ENCODE measurements at places on chromosomes 7 and 10.
A peak's percentile ranks its signal among the peaks of the same experiment; 100 is the strongest.

- DNase-seq = no peak
Measured at GRCh38 chr10:129946859-129947258, 17.2 kb downstream of the EBF3 start.

DNA sequence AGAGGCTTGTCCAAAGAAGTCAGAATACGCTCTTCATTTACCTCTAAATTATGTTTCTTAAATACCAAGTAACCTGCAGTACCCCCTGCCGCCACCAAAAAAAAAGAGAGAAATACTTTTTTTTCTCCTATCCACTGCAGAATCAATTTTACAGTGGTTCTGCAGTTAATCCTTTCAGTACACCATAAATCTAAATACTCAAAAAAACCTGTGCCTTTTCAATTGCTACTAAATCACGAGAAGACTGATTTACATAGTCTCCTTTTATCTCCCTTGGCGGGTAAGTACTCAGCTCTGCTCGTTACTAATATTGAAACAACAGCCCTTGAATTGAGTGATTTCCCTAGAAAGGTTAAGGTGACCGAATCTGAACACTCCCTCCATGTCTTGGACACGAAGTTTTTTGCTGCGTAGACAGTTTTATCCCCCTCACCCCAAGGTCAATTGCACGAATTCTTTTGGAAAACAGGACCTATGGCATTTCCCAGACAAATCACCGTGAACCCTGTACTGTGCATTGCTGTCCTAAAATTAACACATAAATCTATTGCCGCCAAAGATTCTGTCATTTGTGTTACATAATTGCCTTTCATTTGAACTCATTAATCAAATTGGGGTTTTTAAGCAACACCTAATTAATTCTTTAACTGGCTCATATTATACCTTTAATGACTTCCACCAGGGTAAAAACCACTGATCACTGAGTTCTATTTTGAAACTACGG is 512 bp upstream of the VIM start:
- no peak for DNase-seq

DNA sequence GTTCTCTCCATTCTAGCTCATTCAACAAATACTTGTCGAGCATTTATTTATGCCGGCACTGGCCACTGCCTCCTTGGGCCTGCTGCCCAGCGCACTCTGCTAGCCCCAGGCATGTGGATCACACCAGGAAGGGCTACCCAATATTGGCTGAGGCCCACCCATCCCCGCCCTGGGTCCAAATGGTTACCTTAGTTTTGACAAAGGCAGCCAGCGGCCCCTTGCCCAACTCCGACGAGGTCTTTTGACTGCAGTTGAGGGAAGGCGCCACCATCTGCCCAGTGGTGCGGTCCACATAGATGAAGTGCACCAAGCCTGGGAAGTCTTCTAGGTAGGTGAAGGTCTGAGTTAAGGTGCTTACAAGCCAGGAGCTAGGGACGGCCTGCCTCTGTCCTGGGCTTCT is 7.2 kb upstream of the PYROXD2 start:
- no peak for DNase-seq

DNA sequence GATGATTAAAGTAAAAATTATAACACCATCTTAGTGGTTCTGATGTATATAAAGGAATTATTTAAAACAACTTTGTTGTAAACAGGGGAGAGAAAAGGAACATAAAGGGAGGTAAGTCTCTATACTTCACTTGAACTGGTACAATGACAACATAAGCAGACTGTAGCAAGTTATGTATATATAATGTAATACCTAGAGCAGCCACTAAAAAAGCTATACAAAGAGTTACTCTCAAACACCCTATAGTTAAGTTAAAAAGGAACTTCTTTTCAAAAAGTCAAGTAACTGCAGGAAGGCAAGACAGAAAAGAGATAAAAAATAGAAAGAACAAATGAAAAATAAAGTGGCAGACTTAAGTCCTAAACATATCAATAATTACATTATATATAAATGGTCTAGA is 82.3 kb downstream of the ZNF503 start:
- DNase-seq = no peak

- peak; percentile 72 for DNase-seq
Measured at GRCh38 chr7:32616625-32617024, 121.3 kb downstream of the AVL9 start.

GRCh38 chr10:58291538-58292174 is 22.7 kb downstream of the CISD1 start:
- no peak for DNase-seq

DNA sequence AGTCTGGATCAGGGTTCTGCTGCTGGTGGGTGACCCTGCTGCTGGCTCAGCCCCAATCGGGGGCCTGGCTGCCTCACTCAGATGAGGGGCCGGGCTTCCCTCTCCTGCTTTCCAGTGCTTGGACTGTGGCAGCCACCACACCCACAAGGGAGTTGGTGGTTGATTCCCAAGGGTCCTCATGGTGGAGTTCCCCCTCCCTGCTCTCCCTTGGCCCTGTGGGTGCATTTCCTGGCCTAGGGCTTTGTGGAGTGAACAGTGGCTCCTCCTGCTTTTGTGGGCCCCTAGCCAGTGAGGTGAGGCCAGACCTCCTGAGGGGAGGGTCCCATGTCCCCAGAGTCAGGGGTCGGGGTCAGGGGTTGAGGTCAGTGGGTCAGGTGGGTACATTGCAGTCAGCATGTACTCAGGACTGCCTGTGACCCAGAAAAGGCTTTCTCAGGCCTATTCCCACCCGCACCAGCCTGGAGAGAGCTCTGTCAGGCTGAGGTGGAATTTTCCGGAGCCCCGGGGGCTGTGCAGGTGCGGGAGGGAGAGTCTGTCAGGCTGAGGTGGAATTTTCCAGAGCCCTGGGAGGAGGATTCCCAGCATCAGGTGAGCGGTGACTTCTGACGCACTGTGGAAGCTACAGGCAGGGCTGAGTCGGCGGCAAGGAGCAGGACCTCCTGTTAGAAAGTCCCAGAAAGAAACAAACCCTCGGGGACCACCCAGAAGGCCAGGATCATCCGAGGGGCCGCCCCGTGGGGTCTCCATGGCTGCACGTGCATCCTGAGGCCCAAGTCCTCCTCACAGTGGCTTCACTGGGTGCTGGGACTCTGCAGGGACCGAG is 94.4 kb upstream of the INSIG1 start:
- DNase-seq = no peak

DNA sequence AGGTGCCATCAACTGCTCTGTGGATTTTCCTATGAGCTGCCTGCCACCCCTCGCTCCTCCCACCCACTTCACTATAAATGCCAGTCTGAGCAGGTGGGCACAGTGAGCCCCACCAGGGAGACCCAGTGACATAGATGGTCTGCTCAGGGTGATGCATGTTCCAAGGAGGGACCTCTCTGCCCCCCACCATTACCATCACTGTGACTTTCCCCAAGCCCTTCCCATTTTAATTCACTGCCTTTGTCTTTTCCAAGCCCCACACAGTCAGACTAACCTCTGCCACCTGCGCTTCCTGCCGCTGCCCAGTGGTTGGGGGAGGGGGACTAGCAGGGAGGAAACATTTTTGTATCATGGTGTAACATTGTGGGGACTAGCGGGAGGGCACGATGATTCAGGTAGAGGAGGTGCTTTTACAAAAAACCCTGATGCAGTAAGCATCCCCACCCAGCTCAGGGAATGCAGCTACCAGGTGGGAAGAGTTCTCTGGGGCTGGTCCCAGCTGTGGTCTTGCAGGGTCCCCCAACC is 24.6 kb downstream of the PRSS2 start:
- DNase-seq = no peak

DNA sequence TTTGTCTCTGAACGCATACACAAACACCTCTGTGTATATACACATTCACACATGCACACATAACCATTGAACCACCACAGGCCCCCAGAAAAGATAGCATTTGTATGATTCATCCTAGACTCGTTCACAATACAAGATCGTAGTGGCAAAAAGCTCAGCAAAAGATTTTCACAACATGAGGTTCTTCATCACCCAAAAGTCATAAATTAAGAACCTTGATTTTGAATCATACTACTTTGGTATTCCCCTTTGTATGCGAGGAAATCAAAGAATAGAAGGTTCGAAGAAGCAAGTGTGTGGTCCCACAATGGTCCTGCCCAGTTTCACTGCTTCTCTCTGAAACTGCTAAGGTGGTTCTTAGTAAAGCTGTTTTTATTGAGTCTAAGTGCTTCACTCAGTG is 200.7 kb downstream of the CELF2 start:
- no peak for DNase-seq

- DNase-seq = no peak
Measured at GRCh38 chr10:43125881-43126731, 12.1 kb upstream of the CSGALNACT2 start.

GRCh38 chr10:98567391-98568133 is 120.8 kb upstream of the HPS1 start:
- DNase-seq = no peak

DNA sequence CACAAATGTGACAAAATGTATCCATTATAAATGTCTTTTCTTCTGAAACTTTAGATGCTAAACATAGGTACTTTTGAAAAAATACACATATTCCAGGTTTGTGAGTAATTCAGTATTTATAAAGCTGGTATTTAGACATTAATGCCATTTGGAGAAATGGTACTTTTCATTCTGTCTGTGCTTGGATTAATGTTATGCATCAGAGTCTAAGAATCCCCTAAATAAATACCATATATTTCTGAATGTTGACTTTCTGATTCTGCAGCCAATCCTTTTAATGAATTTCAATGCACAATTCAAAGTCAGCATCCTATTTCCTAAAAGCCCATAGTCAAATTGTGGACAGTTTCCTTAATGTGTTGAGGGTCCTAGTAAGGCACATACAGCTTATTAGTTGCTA is 145.0 kb downstream of the DKK1 start:
- DNase-seq = no peak

DNA sequence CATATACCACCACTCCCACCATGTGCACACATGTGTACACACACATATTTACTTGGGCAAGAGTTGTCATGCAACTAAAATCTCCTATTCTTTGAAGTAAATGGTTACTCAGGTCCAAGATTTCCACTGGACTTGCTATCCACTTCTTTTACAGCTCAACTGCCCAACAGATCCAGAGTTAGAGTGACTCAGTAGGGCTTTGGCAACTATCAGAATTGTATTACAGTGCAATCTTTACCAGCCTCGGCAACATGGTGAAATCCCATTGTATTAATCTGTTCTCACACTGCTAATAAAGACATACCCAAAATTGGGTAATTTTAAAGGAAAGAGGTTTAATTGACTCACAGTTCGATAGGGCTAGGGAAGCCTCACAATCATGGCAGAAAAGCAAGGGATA is 51.9 kb upstream of the ABLIM1 start:
- DNase-seq = no peak

DNA sequence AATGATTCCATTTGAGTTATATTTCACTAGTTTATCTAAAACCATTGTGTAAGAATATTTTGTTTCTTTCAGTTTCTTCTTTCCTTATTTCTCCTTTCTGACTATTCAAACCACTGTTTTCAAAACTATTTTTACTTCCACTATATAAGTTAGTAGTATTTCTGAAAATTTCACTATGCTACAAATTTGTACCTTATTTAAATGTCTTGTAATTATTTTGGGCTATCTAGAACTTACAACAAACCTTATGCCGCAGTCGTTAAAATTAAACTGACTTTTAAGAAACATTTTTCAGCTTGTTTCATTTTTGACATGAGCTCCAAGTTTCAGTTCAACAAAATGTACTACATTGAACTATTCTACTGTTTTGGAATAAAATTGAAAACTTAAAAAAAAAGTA is 1.8 kb downstream of the TFEC start:
- DNase-seq = no peak

- no peak for DNase-seq
Measured at GRCh38 chr10:27792216-27792615, 46.6 kb upstream of the MKX start.

GRCh38 chr7:115346685-115347084 is 424.8 kb downstream of the MDFIC start:
- DNase-seq = no peak

DNA sequence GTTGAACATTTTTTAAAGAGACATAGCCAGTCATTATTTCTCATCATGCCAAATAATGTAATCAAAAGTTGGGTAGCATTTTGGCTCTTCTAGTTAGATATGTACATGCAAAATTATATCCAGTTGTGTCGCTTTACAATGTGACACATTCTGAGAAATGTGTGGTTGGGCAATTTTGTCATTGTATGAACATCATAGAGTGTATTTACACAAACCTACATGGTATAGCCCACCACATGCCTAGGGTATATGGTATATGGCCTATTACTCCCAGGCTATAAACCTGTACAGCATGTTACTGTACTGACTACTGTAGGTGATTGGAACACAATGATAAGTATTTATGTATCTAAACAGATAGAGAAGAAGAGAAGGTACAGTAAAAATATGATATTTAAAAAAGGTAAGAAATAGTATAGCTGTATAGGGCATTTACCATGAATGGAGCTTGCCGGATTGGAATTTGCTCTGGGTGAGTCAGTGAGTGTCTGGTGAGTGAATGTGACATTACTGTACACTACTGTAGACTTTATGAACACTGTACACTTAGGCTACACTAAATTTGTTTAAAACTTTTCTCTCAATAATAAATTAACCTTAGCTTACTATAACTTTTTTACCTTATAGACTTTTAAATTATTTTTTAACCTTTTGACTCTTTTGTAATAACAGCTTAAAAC is 16.5 kb downstream of the ZNF365 start:
- DNase-seq = no peak

- DNase-seq = no peak
Measured at GRCh38 chr7:99001482-99002147, 123.3 kb downstream of the TRRAP start.

GRCh38 chr10:106011250-106011649 is 1153.3 kb downstream of the SORCS1 start:
- no peak for DNase-seq

- no peak for DNase-seq
Measured at GRCh38 chr10:132134241-132135052, 52.3 kb upstream of the DPYSL4 start.

- DNase-seq = no peak
Measured at GRCh38 chr7:39609113-39609934, 14.0 kb upstream of the RALA start.

GRCh38 chr7:93817004-93817403 is 73.5 kb downstream of the TFPI2 start:
- no peak for DNase-seq

DNA sequence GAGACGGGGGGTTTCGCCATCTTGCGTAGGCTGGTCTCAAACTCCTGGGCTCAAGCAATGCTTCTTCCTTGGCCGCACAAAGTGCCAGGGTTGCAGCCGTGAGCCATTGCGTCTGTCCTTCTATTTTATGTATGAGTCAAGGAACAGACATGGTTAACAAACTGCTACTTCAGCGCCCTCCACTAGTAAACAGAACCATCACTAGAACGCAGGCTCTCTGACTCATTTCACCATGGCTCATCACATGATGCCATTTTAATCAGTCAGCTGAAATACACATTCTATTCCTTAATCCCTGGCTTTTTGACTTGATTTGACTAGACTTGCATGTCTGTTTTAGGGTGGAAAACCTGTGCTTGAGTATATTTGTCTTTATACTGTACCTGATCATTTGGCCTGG is 41.3 kb downstream of the CELF2 start:
- DNase-seq = no peak

- no peak for DNase-seq
Measured at GRCh38 chr10:78533098-78533497, 499.4 kb downstream of the RPS24 start.

GRCh38 chr7:23230641-23231101 is 15.9 kb upstream of the GPNMB start:
- DNase-seq = no peak

- DNase-seq = no peak
Measured at GRCh38 chr7:5586279-5586962, 162.8 kb upstream of the TNRC18 start.
